Stimulated activated CD8-positive, alpha-beta memory T cell treated with anti-CD3 and anti-CD28 coated beads, Interleukin-4, amount 100 ng/mL, for 1 hour (primary cell): ENCODE measurements at places on chromosomes 11 and 22.

GRCh38 chr11:131422029-131422428 lies 51.6 kb downstream of the NTM start:
- DNase-seq = no peak

DNA sequence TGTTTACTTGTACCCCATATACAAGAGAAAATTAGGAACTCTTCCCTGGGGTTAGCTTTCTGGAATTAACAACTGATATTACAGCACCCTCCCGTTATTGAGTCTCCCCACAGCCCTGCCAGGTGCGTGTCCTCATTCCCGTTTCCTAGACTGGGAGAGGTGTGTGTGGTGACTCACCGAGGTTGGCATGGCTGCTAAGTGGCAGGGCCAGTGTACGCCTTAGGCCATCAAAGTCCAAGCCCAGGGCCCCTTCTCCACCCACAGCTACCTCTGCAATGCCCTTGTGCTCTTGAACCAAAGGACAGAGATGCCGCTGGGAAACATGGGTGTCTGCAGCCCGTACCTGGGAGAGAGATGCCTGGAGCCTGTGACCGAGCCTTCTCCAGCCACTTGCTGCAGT lies 12.3 kb downstream of the IFT27 start:
- DNase-seq = no peak

DNA sequence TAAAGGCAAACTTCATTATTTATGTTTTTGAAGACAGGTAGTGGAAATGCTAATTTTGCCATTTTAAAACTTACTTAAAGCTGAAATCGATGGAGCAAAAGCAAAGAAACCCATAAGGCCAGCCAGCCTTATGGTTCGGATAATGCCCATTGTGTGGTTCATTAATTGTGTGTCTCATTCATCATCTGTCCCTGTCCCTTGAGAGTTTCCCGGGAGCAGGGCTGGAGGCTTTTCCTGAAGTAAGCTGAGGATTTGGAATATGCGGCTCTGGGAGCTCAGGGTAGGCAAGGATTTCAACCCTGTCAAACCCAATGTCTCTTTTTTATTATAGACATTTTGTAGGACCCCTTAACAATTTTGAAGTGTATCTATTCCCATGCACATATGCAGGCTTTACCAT lies 790.0 kb upstream of the KIRREL3 start:
- no peak for DNase-seq

DNA sequence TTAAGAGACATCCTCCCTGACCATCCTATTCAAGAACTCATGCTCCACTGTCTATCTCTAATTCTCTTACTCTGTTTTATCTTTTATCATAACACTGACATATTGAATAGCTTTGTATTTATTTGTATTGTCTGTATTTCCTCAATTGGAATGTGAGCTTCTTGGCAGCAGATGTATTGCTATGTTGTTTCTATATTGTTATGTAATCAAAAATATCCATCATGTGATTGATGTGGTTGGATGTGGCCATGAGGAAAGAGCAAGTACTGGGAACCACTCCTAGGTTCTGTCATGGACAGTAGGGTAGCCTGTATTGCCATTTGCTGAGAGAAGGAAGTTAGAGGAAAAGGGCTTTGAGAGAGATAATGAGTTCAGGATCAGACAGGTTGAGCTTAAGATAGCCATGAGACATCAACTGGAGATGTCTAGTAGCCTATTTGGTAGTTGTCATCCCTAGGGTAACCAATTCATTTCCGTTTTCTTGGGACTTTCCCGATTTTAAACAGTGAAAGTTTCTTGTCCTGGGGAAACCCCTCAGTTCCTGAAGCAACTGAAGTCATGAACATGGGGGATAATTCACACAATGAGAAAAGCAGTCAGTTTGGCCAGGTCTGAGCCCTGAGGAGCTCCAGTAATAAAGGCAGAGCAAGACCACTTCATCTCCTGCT lies 404.5 kb downstream of the INSC start:
- DNase-seq = no peak

DNA sequence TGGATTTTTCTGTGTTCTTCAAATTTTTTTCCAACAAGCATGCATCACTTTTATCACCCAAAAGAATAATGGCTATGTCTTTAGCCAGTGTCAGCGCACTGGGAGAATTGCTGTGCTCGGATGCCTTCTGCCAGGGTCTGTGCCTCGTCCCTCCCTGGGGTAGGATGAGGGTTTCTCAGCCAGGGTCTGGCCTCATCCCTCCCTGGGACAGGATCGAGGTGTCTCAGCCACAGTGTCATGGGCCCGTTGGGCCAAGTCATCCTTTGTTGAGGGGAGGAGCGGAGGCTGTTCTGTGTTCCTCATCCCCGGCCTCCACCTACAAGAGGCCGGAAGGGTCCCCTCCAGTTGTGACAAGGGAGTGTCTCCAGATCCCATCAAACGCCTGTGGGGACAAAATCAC lies 22.7 kb downstream of the LINC01488 start:
- no peak for DNase-seq

DNA sequence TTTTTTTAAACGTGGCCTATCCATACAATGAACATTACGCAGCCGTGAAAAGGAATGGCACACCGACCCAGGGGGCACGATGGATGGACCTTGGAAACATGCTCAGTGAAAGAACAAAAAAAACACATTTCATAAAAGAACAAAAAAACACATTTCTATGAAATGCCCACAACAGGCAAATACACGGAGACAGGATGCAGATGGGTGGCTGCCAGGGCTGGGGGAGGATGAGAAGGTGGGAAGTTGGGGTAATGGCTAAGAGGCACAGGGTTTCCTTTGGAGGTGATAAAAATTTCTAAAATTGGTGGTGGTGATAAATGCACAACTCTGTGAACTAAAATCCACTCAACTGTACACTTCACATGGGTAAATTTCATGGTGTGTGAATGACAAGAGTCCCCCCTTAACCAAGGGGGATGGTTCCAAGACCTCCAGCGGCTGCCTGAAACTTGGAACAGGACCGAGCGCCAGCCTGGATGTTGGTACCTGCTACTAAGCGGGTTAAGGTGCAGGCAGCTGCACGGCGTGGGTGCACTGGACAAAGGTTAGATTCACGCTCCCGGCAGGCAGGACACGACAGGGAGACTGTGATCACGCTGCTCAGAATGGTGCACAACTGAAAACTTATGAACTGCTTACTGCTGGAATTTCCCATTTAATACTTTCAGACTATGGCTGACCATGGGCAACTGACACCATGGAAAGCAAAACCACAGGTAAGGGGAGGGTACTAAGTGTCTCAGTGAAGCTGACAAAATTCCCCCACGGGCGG lies 16.5 kb downstream of the BRD1 start:
- no peak for DNase-seq

DNA sequence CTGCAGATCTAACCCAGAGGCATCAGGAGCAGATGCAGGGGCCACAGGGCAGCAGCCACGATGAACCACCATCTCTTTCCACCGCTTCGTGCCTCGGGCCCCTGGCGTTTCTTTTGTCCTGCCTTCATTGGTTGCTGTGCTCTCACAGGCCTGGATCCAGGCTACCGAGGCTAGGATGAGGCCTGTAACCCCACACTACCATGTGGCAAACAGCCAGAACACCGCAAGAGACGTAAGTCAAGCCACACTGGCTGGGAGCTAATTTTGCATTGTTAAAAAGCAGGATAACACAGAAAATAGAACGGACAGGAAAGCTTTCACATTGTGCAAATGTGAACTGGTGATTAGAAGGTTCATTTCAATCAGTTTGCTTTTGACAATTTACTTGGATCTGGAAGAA lies 15.7 kb upstream of the ARFGAP3 start:
- DNase-seq = no peak

GRCh38 chr11:117144477-117145392 lies 648 bp downstream of the PAFAH1B2 start:
- no peak for DNase-seq

DNA sequence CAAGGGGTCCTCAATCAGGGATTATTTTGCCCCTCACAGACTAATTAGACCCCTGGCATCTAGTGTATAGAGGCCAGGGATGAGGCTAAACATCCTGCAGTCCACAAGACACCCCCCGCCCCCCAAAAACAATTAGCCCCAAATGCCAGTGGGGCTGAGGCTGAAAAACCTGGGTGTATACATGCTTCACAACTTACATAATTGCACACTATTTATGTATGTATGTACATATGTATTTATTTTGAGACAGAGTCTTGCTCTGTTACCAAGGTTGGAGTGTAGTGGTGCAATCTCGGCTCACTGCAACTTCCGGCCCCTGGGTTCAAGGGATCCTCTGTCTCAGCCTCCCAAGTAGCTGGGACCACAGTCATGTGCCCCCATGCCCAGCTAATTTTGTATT lies 28.8 kb upstream of the SHANK2 start:
- no peak for DNase-seq

DNA sequence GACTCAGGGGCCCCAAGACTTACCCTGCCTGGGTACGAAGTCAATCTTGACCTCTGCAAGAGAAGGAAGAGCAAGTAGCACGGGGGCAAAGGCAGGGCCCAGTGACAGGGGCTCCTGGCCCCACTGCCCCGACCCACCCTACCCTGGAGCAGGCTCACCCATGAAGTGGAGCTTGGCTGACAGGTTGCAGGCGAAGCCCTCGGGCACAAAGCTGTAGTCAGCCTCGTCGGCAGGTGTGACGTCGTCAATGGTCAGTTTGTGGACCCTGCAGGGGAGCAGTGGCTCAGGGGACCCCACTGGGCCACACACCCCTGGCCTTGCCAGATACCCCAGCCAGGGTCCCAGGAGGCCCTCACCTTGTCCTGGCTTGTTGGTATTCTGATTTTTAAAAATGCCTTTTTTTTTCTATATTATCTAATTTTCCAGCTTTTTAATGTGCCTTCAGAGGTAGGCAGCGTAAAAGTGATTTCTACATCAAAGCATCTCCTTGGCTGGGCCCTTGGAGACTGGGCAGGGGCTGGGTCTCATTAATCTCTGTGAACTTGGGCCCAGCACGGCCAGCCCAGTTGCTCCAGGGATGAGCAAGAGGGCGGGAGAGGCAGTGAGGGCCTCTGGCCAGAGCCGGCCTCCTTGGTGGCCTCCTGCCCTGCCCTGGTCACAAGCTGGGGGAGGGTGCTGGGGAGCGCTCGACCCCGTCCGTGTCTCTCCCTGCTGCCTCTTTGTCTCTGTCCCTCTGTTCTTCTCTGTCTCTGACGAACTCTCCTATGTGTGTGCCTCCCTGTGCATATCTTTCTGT lies 11.3 kb downstream of the MYBPC3 start:
- DNase-seq = no peak

DNA sequence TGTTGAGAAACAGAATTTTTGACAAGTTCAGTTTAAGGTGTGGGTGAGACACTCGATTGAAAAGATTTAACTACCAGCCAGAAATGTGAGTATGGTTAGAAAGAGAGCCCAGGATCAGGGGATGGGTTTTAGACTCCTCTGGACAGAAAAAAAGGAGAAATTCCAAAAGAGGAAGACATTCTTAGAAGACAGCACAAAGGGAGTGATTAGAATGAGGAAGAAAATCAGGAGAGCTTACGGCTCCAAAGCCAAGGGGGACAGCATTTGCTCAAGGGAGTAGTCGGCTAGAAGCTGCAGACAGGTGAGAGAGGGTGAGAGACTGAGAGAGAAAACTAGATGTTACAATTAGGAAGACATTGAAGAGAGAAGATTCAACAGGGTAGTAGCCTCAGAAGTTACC lies 166.1 kb downstream of the ADAMTS15 start:
- DNase-seq = no peak

DNA sequence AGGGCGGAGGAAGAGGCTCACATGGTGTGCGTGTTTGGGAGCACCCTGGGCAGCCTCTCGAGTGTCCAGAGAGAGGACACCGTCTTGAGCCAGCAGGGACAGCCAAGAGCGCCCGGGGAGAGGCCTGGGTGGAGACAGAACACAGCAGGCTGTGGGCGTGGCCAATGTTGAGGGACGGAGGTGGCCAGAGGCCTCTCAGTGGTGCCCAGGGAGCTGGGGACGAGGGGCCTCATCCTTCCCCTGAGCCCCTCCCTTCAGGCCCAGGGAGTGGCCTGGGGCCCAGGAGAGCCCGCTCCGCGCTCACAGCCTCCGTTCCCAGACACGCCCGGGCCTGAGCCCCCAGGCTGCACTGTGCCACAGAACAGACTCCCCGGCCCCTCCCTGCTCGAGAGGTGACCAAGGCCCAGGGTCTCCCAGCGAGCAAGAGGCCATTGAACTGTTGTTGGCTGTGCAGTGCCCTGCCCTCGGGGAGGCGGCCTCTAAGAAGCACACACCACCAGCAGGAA lies 48.4 kb downstream of the CDKN1C start:
- DNase-seq = no peak

DNA sequence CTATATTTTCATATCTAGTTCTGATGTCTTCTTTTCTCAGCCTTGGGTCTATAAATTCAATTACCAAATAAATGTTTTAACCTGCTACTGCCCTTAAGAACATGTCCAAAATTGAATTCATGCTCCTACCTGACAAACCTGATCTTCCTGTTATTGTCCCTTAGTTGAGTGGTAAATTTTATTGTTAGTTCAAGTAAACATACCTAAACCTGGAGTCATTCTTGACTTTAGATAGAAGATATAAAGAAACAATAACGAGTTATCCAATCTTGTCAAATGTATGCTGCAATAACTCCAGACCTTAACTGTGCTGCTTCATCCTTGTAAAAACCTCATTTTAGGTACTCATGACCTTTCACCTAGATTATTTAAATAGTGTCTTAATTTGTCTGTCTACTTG lies 34.6 kb upstream of the SC5D start:
- no peak for DNase-seq

DNA sequence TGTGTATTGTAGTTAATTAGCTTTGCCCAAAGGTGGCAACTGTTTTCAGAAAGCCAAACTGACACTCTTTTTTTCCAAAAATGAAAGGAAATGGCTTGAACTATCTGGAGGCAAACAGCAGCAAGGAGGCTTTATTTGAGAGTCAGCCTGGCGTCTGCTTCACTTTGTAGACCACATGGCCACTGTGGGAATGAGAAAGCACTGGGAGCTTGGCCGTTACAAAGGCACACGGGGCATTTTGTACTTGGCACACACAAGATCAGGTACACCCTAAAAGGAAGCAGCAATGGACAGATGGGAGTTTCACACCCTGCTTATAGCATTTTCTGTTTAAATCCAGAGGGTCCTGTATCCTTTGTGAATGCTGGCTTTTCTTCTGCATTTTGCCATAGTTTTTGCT lies 126.3 kb downstream of the MPPED2 start:
- no peak for DNase-seq

DNA sequence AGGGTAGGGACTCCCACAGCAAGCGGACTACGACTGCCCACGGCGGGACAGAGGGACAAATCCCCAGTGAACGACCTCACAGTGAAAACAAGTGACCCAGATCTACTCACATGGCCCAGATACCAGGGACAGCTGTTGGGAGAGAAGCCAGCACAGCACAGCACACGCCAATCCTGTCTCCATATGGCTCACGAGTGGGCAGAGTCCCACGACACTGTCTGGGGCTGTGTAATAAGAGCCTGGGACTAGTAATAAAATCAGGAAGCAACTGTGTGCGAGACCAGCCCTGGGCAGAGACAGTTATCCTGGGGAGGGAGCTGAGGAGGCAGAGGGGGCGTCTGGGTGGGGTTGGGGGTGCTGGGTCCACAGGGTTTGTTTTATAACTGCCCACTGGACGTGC lies 385.0 kb downstream of the CTTN start:
- no peak for DNase-seq
